ENCODE measurements at places on chromosomes 16 and 17.

DNA sequence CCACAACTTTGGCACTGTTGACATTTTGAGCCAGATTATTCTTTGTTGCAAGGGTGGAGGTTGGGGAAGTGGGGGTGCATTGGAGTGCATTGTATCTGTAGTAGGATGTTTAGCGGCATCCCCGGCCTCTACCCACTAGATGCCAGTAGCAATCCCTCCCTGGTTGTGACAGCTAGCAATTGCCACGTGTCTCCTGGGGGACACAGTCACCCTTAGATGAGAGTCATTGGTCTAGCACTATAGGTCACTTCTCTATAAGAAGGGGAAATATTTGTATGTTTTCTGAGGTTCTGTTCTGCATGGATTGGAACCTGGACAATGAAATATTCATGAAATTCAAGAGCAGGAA is 32.4 kb downstream of the MSI2 start:
- DNase-seq, result no peak

DNA sequence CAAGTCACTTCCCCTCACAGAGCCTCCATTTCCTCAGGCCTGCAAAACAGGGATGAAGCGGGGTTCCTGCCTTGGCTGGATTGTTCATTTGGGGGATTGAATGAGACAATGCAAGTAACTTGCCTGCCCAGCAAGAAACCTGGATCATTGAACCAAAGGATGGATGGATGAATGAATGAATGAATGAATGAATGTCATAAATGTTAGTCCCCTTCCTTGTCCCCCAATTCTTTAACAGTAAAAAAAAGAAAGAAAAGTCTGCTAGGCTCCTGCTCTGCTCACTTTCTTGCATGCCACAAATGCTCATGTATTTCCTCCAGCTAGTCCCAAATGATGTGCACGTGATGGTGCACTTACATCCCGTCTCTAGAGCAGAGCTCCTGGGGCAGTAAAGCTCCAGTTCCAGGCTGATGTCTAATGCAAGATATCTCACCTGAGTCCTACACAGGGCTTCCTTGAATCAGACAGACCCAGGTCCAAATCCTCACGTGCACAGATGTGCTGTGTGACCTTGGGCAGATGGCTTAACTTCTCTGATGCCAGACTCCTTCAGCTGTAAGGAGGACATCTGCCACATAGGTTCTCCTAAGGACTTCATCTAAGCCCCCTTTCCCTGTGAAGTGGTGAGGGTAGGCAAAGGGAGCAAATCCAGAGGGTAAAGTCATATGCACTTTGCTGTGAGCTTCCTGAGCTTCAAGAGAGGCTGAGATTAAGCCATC is 45.5 kb downstream of the C16orf82 start:
- no peak for DNase-seq

- DNase-seq, result no peak
Measured at GRCh38 chr17:81557276-81558114, 5.3 kb upstream of the FAAP100 start.

GRCh38 chr16:57762365-57763040 is 26.9 kb downstream of the KATNB1 start:
- DNase-seq, result no peak

DNA sequence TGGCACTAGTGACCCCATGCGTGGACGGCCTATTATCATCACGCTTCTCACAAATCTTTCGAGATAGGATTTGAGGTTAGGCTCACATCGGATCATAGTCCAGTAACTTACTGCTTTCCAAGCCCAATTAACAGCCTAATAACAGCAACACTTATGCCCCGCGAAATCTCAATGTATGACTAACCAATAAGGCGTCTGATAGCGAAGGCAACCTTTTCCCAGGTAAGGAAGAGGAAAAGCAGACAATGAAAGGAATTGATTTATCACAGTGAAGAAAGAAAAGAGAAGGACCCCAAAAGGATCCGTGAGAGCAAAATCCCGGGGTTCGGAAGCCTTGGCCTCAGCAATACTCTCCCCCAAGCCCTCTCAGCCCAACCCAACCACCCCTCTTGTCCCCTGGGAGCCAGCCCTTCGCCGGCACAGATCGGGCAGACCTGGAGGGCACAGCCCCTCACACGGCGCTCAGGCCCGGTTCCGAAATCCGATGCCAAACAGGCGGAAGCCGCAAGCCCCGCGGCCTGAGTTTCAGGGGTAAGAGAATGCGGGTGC is 534 bp downstream of the GPATCH8 start:
- no peak for DNase-seq

GRCh38 chr16:63312346-63312745 is 1276.1 kb upstream of the CDH8 start:
- peak; percentile 36 for DNase-seq

- DNase-seq, result no peak
Measured at GRCh38 chr17:78375401-78376151, 2.9 kb upstream of the PGS1 start.

- DNase-seq, result no peak
Measured at GRCh38 chr17:66347661-66348514, 45.5 kb downstream of the PRKCA start.

- DNase-seq, result no peak
Measured at GRCh38 chr17:36687736-36688135, 86.4 kb downstream of the MRM1 start.

GRCh38 chr17:69853541-69854224 is 221.3 kb upstream of the KCNJ16 start:
- DNase-seq, result no peak

GRCh38 chr16:73143002-73143401 is 95.1 kb upstream of the ZFHX3 start:
- DNase-seq, result no peak

DNA sequence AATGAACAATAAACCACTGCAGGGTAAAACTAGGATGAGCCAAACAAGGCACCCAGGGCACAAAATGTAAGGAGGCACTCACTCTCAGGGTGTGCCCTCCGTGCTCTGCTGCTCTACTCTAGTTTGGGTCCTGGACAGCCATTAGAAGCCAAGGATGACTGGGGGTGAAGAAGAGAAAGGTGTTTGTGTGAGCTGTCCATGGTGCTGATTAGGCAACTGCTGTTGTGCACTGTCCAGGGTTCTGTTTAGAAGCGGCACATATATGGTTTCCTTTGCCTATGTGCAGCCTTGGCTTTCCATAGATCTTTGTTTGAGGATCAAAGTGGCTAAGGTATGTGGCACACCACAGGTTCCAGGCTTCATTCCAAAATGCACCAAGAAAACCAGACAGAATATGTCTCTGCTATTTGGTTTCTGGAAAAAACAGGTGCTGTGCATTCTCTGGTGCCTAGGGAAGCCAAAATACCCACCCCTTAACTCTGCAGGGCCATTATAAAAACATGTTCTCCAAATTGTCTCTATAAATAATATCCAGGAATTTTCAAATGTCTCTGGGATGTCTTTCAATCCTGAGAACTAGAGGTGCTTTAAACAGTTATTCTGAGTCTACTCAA is 123.5 kb downstream of the CBLN1 start:
- peak; percentile 3 for DNase-seq

DNA sequence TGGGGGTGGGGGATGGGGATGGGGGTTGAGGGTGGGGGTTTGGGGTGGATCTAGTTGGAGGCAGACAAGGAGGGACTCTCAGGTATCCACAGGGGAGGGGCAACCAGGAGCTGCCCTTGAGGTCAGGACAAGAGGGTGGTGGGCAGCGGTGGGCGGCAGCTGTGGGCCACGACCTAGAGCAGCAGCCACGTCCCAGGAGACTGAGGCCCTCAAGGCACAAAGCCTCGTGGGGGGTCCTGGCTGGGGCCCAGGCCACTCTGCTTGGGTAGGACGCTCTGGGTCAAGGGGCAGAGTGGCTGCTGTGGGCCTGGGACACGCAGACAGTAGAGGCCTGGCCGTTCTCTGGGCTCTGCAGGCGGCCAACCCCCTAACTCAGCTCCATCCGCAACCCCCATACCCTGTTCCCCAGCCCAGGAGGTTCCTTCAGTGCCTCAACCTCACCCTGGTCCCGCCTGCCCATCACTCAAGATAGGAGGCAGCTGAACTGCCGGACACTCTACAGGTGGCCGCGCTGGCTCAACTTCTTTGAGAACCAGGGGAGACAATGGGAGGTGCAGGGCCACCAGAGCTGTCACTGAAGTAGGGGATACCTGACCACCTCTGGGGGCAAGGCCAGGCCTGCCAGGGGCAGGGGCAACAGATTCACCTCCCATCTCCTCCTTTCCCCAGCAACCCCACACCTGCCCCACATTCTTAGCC is 75.6 kb downstream of the ENGASE start:
- no peak for DNase-seq

DNA sequence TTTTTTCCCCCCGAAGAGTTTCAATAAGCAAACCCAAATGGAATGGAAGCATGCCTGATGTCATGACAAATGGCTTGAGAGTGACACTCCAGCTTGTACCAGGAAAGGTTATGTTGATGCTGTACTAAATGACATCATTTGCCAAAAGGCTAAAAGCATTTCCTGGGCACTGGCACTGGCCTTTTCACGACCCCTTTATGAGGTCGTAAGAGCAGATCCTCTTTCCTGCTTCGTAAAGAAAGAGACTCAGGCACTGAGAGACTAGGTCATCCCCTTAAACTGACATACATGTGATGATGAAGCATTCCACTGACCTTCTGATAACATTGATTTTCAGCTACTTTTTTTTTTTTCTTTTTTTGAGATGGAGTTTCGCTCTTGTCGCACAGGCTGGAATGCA is 30.5 kb downstream of the CEP295NL start:
- DNase-seq, result no peak

DNA sequence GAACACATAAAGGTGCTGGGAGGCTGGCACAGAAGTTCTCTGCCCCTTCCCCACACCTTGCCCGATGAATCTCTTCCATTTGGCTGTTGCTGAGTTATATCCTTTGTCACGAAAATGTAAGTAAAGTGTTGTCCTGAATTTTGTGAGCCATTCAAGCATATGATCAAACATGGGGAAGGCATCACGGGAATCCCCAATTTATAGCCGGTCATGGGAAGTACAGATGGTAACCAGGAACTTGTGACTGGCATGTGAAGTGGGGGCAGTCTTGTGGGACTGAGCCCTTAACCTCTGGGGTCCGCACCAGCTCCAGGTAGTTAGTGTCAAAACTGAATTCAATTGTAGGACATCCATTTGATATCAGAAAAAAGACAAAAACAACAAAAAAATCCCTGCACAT is 13.2 kb downstream of the TOM1L2 start:
- no peak for DNase-seq

- no peak for DNase-seq
Measured at GRCh38 chr16:82943371-82943770, 316.6 kb downstream of the CDH13 start.

DNA sequence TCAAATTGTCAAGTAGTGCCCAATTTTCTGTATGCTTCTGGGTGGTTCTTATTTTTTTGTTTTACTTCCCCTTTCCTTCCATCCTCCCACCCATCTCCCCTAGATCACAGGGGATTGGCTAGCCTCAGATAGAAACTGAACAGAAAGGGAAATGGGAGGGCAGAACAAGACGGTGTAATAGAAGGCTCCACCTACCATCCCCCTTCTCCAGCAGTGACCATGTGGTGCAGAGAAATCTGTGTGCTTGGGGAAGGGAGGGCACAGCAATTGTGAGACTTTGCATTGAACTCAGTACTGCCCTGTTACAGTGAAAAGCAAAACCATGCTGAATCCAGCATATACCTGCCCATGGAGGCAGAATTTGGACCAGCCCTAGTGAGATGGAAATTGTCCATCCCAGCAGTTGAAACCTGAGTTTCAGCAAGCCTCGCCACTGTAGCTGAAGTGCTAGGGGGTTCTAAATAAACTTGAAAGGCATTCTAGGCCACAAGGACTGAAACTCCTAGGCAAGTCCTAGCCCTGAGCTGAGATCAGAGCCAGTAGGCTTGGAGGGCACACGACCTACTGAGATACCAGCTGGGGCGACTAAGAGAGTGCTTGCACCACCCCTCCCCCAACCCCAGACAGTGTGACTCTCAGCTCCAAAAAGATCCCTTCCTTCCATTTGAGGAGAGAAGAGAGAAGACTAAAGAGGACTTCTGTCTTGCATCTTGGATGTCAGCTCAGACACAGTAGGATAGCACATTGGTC is 5.2 kb downstream of the SLFN11 start:
- peak; percentile 44 for DNase-seq

- no peak for DNase-seq
Measured at GRCh38 chr16:57192720-57193486, 6.8 kb downstream of the RSPRY1 start.

GRCh38 chr16:73886426-73886825 is 410.2 kb upstream of the PSMD7 start:
- DNase-seq, result no peak

DNA sequence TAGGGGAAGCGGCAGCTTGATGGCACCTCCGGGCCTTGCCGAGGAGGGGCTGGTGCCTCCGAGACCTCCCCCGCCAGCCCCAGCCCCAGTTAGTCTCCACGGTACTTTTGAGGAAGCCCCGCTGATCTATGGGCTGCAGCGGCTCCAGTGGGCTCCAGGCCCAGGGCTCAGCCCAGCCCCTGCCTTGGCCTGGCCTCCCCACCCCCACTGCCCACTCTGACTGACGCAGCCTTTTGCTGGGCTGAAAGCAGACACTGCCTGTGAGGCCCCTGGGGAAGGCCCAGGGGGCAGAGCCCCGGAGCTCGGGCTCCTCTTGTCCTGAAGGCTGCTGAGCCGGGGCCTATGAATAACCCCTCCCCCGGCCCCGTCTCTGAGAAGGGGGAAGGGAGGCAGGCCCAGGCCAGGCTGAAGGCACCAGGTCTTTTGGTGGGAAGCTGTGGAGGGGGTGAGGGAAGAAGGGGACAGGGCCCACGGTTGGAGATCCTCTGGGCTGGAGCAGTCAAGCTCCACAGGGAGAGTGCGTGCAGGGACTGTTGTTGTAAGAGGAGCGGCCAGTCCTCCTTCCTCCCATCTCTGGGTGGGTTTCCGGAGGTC is 7.5 kb upstream of the SMTNL2 start:
- DNase-seq, result no peak

DNA sequence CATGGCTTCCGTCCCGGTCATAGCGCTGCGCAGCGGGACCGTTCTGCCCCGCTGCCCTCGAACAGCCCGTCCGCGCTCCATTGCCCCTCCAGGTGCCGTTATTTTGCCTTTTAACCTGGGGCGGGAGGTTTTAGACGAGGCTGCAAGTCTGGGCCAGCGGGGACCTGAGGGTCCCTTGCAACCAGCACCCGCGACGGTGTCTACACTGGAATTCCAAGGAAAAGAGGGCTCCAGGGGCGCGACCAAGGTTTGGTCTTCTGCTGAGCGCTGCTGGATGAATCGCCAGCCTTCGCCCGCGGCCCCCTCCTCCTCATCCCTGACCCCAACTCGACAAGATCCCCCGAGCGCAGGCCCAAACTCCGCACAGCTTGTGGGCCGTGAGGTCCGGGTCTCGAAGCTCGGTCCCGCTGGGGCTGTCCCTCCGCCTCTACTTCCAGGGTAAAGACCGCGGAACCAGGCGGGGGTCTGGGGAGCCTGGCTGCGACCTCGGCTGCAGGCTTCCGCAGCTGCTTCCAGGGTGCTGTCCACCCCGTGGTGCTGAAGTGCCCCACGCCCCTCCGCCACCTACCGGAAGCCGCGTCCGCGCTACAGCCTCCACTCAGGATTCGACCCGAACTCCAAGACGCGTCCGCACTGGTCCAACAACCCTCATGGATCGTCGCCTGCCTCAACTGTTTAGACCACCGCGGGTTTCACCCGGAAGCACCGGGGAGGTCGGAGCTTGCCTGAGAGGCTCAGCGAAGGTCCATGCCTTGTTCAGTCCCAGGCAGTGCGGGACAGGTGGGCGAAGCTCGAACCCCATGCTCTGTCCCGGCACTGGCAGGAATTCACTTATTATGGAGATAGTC is 10.1 kb upstream of the CA4 start:
- DNase-seq, result no peak

GRCh38 chr17:41352597-41353366 is 2.2 kb upstream of the KRT33A start:
- DNase-seq, result no peak

- DNase-seq, result no peak
Measured at GRCh38 chr17:49746791-49747490, 17.0 kb downstream of the FAM117A start.
